Right kidney (tissue), 9 donors: ENCODE measurements at places on chromosomes 3 and 15.

- DNase-seq, result no peak
Observed at GRCh38 chr15:53618461-53618860, 141.0 kb downstream of the WDR72 start.

DNA sequence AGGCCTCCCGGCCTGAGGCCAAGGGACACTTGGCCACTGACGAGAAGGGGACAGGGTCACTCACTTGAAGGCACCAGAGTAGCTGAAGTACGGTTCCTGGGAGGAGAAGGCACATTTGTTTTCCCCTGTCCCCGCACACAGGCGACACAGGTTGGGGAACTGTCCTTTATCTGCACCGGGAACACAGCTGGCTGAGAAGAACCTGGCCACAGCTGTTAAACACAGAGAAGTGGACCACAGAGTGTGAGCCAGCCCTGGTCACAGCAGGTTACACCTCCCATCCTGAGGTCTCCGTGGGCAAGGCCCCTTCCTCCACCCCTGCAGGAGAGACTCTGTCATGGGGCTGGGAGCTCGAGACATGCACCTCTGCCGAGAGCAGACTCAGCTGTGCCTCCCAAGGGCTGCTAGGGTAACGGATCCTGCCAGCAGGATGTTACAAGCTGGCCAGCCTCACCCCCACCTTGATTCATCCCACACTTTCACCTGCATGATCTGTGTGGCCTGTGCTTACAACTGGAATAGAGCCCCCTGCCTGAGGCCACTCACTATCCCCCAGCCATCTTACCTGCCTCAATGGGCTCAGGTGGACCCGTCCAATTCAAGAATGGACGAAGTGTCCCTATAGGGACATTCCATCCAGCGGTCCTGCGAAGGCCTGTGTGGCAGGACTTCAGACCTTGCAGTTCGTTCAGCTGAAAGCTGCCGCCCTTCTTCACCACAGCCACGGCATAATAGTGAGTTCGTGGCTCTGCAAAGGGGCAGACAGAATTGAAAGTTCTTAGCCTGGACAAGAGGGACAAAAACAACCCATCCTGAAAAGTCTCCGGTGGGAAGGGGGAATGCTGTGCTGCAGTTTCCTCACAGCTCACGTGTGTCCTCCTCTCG is 9.2 kb downstream of the LTF start:
- DNase-seq, result no peak

GRCh38 chr3:195256639-195257453 is 14.1 kb downstream of the XXYLT1 start:
- DNase-seq, result no peak

- DNase-seq, result no peak
Observed at GRCh38 chr3:76387000-76387399, 601.7 kb upstream of the ZNF717 start.

DNA sequence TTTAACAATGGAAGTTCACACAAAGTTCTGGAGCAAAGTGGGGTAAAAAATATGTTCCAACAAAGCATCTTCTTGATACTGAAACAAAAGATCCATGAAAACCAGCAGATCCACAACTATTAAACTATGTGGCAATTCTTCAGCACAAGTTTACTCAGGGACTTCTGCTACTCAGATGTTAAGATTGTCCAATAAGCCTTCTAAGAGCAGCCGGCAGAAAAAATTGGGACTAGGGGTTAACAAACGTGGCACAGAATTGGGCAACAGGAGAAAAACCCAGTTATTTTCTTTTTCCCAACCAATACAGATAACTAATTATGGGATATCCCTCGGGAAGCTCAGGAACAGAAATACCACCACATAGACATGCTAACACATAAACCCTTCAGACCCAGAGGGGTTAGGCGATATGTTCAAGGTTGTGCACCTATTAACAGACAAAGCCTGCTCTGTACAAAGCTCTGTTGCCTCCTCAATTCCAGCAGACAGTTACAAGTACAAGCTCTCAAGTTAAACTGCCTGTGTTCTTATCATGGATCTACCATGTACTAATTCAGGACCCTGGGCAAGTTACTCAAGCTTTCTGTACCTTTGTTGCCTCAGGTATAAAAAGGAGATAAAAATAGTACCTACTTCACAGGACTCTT is 6.8 kb downstream of the SSR3 start:
- DNase-seq, result no peak
